ENCODE measurements at places on chromosomes 3 and 15. TPM values are rescaled to one million over a fixed set of nuclear protein-coding genes. Genes with fewer than 3 reads are reported as not detected.

- DNase-seq = no peak
Observed at GRCh38 chr3:12706504-12707253, 42.8 kb upstream of the RAF1 start.

DNA sequence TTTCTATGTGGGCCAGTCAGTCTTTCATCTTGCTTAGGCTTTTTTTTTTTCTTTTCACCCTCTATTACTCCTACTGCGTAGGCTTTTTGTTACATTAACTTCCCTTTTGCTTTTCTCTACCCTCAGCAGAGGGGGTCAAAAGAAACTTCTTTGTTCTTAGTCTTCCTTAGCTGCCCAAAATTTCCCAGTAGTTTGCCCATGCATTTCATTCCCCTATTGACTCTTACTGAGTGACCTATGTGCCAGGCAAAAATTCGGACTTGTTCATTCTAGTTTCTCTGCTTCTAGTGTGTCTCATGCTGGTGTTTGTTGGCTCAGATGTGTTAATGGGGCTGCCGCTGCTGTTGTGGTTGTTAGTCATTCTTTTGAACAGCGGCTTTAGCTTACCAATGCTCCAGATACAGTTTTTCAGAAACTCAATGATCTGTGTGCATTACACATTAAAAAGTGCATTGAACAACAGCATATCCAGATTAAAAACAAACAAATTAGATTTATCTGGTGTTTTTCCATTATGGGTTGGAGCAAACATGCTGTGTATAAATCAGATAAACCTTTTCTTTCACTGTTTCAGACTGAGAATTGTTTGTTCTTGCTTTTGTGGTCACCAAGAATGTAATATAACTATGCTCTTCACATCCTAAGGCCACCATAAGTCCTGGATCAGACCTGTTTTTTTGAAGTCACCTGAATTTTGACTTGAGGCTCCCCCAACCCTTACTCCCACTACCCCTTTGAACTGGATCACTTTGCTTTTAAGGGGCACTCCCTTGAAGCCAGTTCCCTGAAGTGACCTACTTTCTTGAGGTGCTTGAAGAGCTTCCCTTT lies 43.1 kb downstream of the PDE8A start:
- no peak for DNase-seq

DNA sequence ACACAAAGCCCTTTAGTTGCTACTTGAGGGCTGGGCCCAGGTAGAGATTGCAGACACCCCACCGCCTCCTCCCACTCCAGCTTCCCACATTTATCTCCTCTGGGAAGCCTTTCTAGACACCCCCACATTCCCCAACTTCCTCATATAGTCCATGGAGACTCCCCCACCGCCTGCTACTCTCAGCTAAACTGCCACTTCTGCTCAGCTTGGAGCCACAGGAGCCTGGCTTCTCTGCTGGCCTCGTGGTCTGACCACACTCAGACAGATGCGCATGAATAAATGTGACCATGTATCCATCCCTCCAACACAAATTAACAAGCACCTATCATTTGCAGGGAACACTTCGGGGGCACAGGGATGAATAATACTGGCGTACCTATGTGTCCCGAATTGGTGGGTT lies 10.5 kb upstream of the ACSBG1 start:
- no peak for DNase-seq

DNA sequence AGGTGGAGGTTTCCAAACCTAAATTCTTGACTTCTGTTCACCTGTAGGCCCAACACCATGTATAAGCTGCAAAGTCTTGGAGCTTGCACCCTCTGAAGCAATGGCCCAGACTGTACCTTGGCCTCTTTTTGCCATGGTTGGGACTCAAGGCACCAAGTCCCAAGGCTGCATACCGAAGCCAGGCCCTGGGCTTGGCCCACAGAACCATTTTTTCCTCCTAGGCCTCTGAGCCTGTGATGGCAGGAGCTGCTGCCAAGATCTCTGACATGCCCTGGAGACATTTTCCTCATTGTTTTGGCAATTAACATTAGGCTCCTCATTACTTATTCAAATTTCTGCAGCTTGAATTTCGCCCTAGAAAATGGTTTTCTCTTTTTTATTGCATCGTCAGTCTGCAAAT lies 297.9 kb downstream of the OXSM start:
- no peak for DNase-seq

Gene RAD51
- total RNA-seq = 1.2 TPM
